ENCODE measurements at places on chromosomes 1 and 21.
A peak's percentile ranks its signal among the peaks of the same experiment; 100 is the strongest.

DNA sequence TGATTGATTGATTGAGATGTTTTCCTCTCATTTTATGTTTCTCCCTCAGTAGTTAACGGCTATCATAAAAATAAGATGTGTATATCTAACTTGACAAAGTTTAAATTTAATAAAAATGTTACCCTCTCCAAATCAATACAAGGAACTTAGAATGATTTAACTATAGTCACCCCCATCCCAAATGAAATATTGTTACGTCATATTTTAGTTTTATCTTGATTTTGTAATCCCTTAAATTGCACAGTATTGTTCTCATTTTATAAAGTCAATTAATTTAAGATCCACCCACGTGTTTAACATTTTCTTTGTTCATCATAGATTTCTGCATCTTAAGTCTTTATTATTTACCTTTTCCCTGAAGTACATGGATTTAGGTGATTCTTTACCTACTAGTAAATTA, 37.2 kb downstream of the COLGALT2 start:
- DNase-seq: no peak

- peak; percentile 62 for DNase-seq
Measured at GRCh38 chr1:1748686-1749321, 24.6 kb upstream of the CDK11A start.

- DNase-seq: no peak
Measured at GRCh38 chr1:113282008-113282892, 108.1 kb upstream of the MAGI3 start.

DNA sequence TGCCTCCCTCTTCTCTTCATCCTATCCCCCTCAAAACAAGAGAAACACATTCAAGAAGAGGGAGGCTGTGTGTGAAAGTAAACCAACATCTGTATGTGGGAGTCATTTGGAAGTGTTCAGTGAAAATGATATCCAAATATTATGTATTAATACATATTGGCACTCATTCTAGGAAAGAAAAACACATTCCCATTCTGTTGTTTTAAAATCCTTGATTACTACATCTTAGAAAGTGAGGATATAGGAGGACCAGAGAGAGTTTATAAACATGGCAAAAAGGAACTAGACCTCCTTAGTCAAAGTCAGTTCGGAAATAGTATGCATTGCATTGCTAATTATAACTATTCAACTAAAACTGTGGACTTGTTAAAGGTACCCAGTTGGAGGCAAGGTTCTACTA, 786.6 kb downstream of the ADGRL2 start:
- DNase-seq: no peak

GRCh38 chr1:30805304-30806003, 47.9 kb upstream of the LAPTM5 start:
- no peak for DNase-seq

GRCh38 chr1:248841702-248842395, 3.8 kb downstream of the ZNF672 start:
- peak; percentile 87 for DNase-seq

- DNase-seq: peak; percentile 35
Measured at GRCh38 chr1:53073868-53074311, 11.9 kb downstream of the PODN start.

DNA sequence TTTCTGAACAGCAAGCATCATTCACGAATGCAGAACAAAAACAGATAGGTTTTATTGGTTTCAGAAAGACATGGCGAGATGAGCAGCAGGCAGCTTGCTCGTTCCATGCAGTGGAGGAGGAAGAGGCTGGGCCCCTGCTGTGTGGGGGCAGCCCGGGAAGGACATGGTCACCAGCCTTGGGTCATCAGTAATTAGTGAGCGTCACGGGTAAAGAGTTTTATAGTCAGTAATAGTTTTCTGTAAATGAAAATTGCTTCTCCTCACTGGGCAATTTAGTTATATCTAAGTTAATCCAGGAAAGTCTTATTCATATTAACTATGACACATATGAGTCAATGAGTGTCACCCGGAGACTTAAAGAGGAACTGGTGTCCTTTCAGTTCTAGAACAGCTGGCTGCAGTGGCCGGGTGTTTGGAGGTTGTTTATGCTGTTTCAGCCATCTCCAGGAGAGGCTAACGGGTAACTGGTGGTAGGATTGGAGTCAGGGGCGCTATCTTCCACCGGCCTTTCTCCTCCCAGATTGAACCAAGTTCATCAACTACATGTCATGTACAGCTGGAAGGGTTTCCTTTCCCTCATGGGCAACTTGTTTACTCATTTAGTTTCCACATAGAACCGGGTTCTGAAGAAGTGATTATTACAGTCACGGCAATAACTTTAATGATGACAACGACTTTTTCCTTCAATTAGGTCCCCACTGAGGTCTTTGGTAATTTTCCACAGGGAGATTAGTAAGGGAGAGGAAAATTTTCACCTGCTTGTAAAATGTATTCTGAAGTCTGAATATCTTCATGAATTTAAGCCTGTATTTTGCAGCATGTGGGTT, 34.6 kb upstream of the SLC45A1 start:
- no peak for DNase-seq

DNA sequence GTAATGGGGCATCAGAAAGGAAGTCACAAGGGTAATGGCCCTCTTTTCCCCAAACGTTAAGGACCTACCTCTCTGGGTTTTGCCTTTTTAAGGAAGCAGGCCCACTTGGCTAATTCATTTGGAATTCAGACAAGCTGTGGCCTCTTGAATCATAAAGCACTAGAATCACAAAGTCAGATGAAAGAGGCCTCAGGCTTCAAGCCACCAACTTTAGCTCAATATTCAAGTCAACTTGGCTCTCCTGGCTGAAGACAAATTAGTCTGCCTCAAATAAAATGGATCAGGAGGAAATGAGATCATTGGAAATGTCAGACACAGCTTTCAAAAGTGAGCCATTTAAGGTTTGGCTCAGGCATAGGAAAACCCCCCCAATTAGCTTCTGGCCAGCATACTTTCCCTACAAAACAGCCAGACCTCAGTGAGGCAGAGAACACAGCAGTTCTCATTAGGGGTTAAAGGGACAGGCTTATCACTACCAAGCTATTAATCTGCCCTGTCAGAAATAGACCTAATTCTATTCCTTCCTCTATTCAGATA, 34.3 kb downstream of the SLC35D1 start:
- no peak for DNase-seq

DNA sequence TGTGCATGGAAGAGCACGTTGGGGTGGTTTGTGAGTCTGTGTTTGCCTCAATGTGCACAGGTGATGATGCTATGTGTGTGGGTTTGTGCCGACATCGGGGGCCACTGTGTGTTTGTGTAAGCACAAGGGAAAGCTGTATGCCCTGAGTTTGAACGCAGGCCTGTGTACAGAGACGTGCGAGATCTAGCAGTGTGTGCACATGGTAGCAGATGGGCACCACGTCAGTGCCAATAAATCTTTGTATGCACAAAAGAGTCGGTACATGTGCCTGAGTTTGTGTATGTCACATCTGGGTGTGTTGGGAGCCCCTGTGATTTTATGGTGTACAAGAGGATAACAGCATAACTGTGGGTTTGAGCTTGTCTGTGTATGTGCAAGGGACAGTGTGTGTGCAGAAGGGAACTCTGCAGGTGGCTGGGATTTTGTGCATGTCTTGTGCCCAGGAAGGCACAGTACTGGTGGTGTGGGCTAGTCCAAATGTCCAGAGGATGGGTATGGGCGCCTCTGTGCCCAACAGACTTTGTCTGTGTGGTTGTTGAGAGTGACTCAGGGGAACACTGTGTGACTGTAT, 32.0 kb upstream of the WASF2 start:
- DNase-seq: no peak

- no peak for DNase-seq
Measured at GRCh38 chr1:184734980-184735379, 19.7 kb downstream of the EDEM3 start.

- no peak for DNase-seq
Measured at GRCh38 chr1:187787736-187788135, 959.0 kb downstream of the PLA2G4A start.

GRCh38 chr21:42627527-42628289, 25.7 kb upstream of the PDE9A start:
- DNase-seq: peak; percentile 20

- DNase-seq: no peak
Measured at GRCh38 chr1:61593331-61593730, 131.6 kb downstream of the TM2D1 start.

- DNase-seq: no peak
Measured at GRCh38 chr1:178465011-178465410, 31.8 kb downstream of the CLEC20A start.

- DNase-seq: no peak
Measured at GRCh38 chr21:46077674-46078101, 20.2 kb upstream of the COL6A2 start.

- DNase-seq: no peak
Measured at GRCh38 chr1:22875841-22876240, 96.8 kb downstream of the LACTBL1 start.

- no peak for DNase-seq
Measured at GRCh38 chr1:5733596-5733995, 258.6 kb downstream of the NPHP4 start.

- DNase-seq: no peak
Measured at GRCh38 chr1:247840818-247841217, 878 bp downstream of the OR11L1 start.

DNA sequence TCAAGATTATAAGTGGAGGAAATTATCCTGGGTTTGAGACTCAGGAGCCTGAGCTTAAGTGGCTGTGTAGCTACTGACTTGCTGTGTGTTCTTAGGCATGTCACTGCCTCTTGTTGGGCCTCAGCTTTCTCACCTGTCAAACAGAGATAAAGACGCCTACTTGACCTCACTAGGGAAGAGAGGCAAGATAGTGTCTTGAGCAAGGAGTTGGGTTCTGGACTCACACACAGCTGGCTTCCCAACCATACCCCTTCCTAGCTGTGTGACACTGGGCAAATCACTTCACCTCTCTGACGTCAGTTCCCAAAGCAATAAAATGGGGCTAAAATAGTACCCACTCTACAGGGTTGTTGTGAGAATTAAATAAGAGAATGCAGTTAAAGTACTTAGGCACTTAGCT, 11.6 kb upstream of the EPB41 start:
- DNase-seq: no peak

DNA sequence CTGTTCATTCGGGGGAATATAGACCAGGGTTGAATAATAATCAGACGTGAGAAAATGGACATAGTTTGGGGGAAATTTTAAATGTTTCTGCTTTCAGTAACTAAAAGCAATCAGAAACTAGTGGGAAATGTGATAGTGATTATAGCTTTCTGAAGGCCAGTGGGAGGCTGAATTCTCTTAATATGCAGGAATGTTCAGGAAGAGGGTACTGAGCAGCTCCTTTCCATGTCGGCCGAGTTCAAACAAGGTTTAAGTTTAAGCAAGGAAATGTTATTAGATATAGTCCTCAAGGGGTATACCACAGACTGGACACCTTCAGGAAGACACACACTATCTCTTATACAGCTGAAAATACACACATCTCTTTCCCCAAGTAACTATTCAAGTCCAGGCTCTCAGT, 105.5 kb downstream of the HHAT start:
- no peak for DNase-seq

- DNase-seq: peak; percentile 90
Measured at GRCh38 chr1:40143891-40144575, 17.2 kb upstream of the RLF start.

All from endodermal cell (in vitro differentiated cells).